ENCODE measurements at places on chromosomes 16 and 17.
A peak's percentile ranks its signal among the peaks of the same experiment; 100 is the strongest.

- ATAC-seq = peak; percentile 21
These were observed 35.1 kb upstream of the SLC38A10 start for GRCh38 chr17:81329927-81330883.

GRCh38 chr17:75624714-75625345, 8.4 kb upstream of the SMIM5 start:
- ATAC-seq = no peak

GRCh38 chr17:14859542-14859941, 405.6 kb downstream of the PMP22 start:
- ATAC-seq = no peak

DNA sequence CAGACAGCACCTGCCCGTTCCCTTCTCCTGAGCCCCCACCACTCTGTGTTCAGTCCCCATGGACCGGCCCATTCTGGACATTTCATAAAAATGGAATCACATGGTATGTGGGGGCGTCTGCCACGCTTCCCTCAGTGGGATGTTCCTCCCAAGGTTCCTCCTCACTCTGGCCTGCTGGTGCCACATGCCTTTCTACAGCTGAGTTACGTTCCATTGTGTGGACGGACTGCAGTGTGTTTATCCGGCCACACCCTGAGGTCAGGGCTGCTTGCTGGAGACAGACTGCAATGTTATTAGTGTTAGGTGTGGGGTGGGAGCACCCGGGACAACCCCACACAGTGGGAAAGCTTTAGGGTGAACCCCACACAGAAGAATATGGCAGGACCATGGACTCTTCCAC, 5.9 kb upstream of the AATK start:
- no peak for ATAC-seq

GRCh38 chr16:86531641-86532525, 21.6 kb downstream of the FOXF1 start:
- ATAC-seq = no peak

DNA sequence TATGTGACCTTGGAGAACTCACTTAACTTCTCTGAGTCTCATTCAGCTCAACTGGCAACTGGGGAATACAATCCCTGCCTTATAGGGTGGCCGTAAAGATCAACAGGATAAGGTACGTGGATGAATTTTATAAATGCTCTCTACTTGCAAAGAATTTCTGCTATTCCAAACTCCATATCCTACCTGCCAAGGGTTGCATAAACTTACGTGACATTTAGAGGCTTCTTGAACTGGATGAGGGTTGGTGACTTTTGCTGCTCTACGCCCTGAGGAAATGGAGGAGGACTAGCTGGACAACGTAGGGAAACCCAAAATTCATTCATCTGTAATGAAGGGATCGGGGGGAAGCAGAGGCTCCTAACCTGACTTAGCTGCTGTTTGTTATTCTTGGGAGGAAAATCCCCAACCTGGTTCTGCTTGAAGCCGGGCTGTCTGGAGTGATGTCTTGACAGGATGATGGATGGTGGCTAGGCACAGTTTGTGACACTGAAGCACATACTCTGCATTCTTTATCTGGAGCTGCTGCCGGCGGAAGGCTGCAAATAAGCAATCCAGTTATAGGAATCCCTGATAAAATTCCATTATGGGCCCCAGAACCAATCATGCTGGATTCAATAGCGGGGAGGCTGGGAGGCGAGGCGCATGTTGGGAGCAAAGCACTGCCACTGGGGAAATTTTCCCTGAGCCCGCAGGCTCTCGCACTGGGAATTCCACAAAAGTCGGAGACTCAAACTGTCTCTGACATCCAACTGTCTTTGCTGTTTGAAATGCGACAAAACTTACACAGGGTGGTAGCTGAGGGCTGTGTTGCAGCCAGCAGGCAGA, 94.7 kb upstream of the SDK2 start:
- ATAC-seq = no peak

DNA sequence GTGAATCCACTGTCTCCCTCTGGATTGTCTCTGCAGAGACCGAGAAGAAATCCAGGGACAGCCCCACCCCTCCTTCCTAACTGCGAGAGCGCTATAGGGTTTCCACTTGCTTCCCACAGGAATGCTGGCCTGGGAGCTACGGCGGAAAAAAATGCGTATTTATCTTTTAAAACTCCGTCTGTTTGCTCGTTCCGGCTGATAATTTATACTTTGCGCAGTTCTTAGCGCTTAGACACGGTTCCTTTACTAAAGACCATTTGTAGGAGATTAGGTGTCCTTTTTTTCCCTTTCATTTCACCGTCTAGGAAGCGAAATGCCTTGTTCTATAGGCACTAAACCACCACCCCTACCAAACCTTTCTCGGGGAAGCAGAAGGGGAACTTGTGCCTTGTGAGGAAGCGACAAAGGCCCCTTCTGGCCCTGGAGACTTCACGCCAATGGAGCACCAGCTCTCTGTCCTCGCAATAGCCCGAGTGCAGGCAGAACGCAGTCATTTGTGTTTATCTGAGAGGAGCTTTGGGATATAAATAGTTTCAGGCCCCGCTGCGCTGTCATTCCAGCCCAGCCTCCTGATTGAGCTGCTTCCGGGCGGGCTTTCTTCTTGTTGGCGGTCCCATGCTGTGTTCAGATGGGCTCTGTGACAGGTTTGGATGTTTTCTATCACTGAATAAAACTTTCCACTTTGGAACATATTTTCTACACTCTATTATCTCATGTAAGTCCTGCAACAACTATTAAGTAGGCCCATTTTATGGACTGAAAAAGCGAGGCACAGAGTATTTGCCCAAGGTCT, 791 bp upstream of the SUPT4H1 start:
- ATAC-seq = peak; percentile 17

GRCh38 chr17:63740464-63741142, 996 bp downstream of the STRADA start:
- no peak for ATAC-seq

- ATAC-seq = peak; percentile 46
These were observed 33.9 kb downstream of the CYTH1 start for GRCh38 chr17:78748048-78748729.

GRCh38 chr17:49028271-49028670, 31.1 kb downstream of the IGF2BP1 start:
- no peak for ATAC-seq

- ATAC-seq = no peak
These were observed 366.1 kb downstream of the XYLT1 start for GRCh38 chr16:17104654-17105053.

GRCh38 chr16:81633680-81634379, 145.3 kb upstream of the PLCG2 start:
- no peak for ATAC-seq

DNA sequence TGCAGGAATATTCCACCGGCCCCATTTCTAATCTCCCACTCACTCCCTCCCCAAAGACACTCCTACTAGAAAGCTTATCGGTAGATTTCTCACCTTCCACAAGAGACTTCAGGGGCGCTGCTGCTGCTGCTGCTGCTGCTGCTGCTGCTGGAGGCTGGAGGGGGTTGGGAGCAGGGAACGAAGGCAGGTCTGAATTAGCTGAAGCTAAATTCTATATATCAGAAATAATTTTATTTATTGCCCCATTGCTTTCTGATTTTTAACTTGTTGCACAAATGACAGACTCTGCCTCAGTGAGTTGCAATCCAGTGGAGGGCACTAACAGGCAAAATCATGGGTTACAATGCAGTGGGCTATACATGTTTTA, 25.8 kb upstream of the HLF start:
- ATAC-seq = peak; percentile 10

DNA sequence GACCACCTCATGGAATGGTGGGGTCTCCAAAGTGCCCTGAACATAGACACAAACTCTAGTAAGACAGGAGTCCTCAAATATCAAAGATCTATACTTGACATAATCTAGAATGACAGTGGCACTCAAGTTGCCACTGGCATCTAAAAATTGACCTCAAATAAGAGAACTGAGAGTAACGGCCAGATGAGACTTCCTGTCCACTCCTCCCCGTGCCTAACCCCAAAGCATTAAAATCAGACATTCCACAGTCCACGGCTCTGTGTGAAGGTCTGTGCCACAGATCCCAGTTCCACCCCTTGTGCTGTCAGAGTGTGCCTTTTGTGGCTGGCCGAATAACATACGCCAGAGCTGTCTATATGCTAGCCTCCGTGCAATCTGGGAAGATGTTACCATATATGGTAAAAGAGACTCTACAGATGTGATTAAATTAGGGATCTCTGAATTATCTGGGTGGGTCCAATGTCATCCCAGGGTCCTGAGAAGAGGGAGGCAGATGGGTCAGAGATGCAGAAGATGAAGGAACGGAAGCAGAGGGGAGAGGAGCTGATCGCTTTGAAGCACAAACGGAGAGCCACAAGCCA, 21.0 kb upstream of the EVPL start:
- ATAC-seq = no peak

DNA sequence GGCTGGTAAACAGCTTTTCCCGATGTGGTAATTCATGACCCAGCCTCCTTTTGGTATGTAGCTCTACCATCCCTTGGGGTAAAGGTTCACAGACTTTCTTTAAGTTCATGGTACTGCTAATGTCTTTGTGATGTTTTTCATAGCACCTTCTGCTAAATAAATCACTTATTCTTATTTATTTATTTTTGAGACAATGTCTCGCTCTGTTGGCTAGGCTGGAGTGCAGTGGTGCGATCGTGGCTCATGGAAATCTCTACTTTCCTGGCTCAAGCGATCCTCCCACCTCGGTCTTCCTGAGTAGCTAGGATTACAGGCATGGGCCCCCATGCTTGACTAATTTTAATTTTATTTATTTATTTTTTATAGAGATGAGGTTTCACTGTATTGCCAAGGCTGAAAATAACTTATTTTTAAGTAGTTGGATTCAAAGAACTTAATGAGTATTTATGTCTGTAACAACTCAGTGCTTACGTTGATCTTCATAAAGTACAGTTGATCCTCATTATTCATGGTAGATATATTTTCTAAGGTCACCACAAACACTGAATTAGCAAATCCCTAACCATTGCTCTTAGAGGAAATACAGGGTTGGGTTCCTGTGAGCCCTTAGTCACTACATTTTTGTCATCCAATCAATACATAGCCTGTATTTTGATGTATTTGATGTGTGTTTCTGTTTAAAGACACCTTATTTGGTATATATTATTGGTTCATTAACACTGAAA, 97.1 kb downstream of the SHISA9 start:
- no peak for ATAC-seq

DNA sequence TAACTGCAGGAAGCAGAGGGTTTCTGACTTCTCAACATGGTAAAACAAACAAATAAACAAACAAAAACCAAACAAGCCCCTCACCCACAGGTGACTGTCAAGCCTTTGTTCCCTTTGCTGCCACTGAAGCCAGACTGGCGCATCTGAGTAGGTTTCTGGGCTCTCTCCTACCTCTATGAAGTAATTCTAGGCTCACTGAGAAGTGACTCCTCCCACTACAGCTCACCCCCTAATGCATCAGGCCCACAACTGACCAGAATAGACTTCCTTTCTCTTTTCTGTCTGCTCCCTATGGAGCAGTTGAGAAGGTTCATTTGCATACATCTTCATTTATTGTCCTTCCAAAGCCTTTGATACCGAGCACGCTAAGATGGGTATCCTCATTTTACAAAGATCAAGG, 77.0 kb upstream of the CCL2 start:
- ATAC-seq = no peak

DNA sequence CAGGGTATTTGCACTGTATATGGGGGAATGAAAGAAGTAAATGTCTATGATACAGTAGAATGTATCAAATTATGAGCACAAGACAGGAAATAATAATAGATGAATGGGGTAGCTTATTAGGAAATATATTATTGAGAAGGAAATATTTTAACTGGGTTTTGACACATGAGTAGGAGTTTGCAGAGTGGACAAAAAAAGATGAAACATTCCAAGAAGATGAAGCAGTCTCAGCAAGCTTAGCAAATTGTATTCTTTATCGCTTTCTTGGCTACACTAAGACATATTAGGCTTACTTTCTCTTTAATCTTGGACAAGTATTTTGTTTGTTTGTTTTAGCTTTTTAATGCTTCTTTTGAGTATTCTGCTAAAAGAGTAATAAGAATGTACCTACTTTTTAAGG, 1.3 kb upstream of the KRTAP4-9 start:
- ATAC-seq = no peak

GRCh38 chr16:87426423-87427215, 34.5 kb downstream of the MAP1LC3B start:
- ATAC-seq = no peak

- peak; percentile 45 for ATAC-seq
These were observed 759 bp upstream of the TP53I13 start for GRCh38 chr17:29567554-29568330.

GRCh38 chr16:67030221-67030962, 1.4 kb downstream of the CBFB start:
- ATAC-seq = no peak

DNA sequence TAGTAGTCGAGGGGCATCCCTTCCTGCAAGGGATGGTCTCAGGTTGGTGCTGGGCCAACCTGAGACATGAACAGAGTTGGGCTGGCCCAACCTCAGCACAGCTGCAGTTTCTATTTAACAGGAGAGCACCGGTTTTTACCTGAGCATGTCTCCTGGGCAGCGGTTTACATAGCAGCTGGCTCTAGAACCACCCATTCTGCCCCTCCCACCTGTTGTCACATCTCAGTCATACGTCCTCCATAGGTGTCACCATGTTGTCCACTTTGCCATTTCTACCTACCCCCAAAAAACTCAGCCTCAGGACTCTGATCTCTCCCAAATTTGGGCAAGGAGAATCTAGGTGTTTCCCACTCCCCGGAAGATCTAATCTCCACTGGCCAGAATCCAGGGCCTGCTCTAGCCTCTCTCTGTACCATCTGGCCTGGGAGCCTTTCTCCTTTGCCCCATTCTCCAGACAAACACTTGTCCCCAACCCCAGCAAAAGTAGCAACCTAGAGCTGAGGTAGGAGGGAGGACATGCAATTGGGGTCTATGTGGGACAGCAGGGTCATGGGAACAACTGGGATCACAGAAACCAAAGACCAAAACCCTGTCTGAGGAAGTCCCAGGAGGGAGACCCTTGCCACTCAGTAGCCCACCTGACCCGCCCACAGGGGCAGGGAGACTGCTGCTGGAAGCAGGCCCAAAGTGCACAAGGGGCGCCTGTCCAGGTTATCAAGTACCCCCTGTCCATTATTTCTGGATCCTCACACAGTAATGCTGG, 19.1 kb downstream of the ETV4 start:
- ATAC-seq = no peak

GRCh38 chr17:81020767-81021497, 14.0 kb upstream of the BAIAP2 start:
- peak; percentile 66 for ATAC-seq

GRCh38 chr17:17815062-17815406, 21.8 kb downstream of the SREBF1 start:
- ATAC-seq = no peak

- no peak for ATAC-seq
These were observed 22.5 kb upstream of the CMTR2 start for GRCh38 chr16:71311553-71312158.

Data from esophagus mucosa (tissue), 1 donor.